ENCODE measurements at places on chromosomes 4 and X. TPM values are rescaled to one million over a fixed set of nuclear protein-coding genes. Genes with fewer than 3 reads are reported as not detected.

The IRAK1 gene
- 144 TPM for total RNA-seq

The PABPC1L2A gene
- total RNA-seq: not detected

The COL25A1 gene
- total RNA-seq: 0.66 TPM

The PAGE1 gene
- not detected for total RNA-seq

The NHSL2 gene
- total RNA-seq: 1.4 TPM

Data from placental pericyte (primary cell).